Left cardiac atrium (tissue), 4 donors: ENCODE measurements at places on chromosomes 7 and 10.

GRCh38 chr10:7007600-7008190, 403.1 kb downstream of the SFMBT2 start:
- no peak for DNase-seq

GRCh38 chr7:2074691-2075090, 158.1 kb downstream of the MAD1L1 start:
- DNase-seq, result no peak

GRCh38 chr7:31104361-31105255, 52.5 kb downstream of the ADCYAP1R1 start:
- no peak for DNase-seq

DNA sequence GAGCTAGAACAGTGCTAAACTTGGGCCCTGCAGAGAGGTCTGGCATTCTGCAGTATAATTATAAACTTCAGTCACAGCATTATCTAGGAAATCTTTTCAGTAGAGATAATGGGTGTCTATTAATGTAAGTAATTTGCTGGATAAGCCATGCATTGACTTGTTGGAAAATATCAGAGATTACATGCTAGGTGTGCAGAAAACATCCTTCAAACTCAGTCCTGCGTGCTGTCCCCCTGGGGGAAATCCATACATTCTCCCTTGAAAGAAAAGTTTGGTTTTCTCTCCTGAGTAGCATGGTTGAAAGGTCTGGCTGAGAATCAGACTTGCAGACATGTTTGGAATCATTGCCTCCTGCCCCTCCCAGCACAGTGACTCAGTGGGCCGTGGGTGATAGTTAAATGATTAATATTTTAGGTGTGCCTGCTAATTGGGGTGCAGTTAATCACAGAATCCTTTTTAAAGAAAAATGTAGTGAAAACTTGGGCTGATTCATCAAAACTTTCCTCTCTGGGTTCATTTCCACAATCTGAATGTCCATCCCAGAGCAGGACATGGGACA, 13.9 kb upstream of the PRXL2A start:
- DNase-seq, result no peak

DNA sequence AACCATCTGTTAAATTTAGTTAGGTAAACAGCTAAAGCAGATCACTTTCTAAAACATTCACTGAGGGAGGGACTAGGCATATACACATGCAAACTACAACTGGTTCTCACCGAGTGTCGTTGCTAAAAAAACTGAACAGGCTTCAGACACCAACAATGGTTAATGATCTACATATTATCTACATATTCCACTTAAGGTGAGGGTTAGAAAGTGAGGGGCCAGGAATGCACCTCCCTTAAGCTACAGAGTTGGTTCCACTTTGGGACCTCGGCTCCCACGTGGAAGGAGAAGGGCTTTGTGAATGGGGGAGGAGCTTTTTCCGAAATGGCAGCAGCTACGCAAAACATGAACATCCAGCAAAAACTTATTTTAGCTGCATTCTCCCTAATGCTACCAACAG, 5.8 kb downstream of the CTBP2 start:
- DNase-seq, result no peak

DNA sequence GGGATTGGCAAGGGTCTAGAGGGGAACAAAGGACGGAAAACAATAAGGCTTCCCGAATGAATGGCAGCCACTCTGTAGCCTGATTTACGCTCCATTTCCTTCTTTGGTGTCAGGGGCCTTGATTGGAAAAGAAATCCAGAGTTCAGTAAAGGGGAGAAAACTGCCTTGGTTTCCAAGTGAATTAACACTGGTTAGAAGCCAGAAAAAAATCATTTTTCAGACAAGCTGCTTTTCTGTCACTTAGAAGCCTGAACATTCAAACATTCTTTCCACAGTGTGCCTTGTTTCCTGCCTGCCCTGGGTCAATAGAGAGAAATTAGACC, 283 bp upstream of the TRDMT1 start:
- DNase-seq, result no peak
